ENCODE measurements at places on chromosomes 6 and 20.

- no peak for DNase-seq
Measured at GRCh38 chr20:23624324-23624691, 13.4 kb downstream of the CST3 start.

GRCh38 chr20:36754656-36755222 lies 8.8 kb upstream of the NDRG3 start:
- no peak for DNase-seq

DNA sequence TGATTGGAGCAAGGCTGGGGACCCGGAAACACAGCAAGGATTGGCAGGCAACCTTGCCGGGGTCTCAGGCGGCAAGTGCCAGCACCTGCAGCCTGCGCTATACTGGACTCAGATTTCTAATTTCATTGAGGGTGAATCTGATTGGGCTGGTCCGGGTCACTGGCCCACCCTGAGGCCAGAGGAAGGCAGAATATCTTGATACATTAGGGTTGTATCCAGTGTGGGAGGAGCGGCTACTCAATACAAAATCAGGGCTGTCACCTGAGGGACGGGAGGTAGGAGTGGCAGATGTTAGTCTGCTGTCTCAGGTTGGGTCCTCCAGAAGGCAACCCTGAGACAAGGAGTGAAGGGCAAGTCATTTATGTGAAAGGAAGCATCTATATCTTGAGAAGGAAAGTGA lies 40.7 kb downstream of the BFSP1 start:
- DNase-seq, result no peak

- no peak for DNase-seq
Measured at GRCh38 chr20:25300496-25301170, 52.7 kb downstream of the PYGB start.

- no peak for DNase-seq
Measured at GRCh38 chr6:157060440-157060952, 262.8 kb downstream of the TMEM242 start.

- DNase-seq, result no peak
Measured at GRCh38 chr6:159464816-159465215, 228.2 kb downstream of the SOD2 start.

Measured in DMS 273 treated with DMSO at 0.1 percent for 48 hours (cell line).